Cardiac fibroblast (primary cell): ENCODE measurements at places on chromosomes 3 and 15.

- DNase-seq: no peak
Measured at GRCh38 chr3:81293156-81293555, 468.3 kb downstream of the GBE1 start.

DNA sequence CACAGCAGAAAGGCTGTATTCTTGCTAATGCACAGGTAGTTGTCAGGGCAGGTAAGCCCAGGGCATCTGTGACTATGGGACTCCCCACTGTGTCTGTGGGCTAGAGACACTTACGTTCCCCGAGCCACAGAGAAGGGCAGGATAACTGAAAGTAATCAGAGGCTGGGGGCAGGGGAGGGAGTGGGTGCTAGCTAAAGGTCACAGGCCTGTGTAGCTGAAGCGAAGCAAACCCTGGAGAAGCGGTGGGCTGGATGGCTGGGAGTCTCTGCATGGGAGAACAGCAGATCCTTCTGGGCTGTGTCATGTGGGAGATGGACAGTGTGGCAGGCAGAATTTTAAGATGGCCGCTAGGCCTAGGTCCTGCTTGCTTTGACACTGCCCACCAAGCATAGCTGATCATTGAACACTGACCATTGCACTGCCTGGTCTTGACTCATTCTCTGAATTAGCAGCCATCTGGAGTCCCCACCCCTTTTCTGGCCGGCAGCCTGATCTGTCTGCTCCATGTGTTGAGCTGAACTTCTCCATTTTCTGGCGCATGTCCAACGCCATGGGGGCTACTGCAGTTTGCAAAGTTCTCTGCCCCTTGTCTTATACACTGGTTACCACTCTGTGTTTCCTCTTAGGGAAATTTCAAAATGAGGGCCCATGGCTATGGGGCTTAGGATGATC, 110.0 kb downstream of the DGKG start:
- DNase-seq: peak; percentile 13

- DNase-seq: no peak
Measured at GRCh38 chr3:130894130-130894985, 474 bp downstream of the ATP2C1 start.

GRCh38 chr15:75107908-75108838, 84.8 kb downstream of the PPCDC start:
- DNase-seq: peak; percentile 76
